ENCODE measurements at places on chromosomes 2 and 18.

GRCh38 chr18:62939926-62940325 lies 224.6 kb downstream of the PHLPP1 start:
- DNase-seq, result no peak

DNA sequence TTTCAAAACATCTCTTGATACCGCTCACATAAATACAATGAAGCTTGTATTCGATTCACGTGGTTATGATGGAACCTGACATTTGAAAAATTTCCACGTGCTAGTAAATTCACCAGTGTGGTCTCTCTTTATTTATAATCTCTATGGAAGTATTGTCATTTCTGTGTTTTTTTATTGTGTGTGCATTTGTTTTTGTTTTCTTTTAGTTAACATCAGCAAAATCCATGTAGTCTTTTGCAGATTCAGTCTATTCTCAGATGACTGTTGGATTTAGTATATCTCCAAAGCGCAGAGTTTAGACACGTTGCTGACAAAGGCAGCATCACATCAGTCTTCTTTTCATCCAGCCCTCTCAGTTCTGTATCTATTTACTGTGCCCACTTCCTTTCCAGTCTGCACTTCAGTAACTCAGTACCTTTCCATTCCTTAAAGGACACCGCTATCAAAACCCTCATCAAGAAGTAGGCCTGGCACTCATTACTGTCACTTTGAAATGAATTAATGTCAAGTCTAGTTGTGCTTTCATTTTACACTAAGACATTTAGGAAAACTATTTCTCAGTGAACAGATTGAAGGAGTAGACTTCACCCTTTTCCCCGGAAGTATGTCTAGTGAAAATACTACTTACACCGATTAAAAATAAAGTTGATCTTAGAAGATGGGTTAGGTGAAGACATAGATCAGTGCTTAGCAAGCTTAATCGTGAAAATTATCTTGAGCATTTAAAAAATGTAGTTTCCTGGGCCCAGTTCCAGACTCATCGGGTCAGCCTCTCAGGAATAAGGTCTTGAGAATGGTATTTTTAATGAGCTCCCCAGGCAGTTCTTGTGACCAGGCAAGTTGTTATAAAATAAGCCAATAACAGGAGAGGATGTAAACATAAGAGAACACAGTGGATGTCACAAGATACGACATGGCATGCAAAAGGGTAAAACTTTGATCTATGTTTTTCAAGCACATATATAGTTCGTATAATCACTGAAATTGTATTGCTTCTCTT lies 506.8 kb upstream of the ZEB2 start:
- DNase-seq, result no peak

DNA sequence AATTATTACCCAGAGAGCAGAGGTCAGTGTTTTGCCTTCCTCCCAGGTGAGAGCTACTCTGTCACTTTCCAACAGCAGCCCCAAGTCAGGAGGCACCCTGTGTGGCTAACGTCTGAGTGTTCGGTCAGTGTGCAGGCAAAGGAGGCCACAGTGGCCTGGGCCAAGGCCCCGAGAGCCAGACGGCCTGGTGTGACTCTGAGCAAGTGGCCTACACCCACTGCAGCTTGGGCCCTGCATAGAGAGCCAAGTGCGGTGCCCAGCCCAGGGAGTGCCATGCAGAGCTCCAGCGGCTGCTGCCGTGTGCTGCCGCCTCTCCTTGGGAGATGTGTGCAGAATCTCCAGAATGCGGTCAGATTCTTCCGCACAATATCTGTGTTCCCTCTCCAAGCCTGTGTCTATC lies 70.4 kb downstream of the GNAL start:
- no peak for DNase-seq

GRCh38 chr18:36633961-36634412 lies 194.8 kb downstream of the TPGS2 start:
- no peak for DNase-seq

GRCh38 chr2:8022908-8023640 lies 658.8 kb upstream of the ID2 start:
- no peak for DNase-seq

GRCh38 chr2:191927991-191928390 lies 81.1 kb upstream of the CAVIN2 start:
- no peak for DNase-seq

- no peak for DNase-seq
Observed at GRCh38 chr2:119760956-119761275, 1.2 kb downstream of the PTPN4 start.

- DNase-seq, result no peak
Observed at GRCh38 chr2:168758970-168759820, 43.2 kb upstream of the NOSTRIN start.

DNA sequence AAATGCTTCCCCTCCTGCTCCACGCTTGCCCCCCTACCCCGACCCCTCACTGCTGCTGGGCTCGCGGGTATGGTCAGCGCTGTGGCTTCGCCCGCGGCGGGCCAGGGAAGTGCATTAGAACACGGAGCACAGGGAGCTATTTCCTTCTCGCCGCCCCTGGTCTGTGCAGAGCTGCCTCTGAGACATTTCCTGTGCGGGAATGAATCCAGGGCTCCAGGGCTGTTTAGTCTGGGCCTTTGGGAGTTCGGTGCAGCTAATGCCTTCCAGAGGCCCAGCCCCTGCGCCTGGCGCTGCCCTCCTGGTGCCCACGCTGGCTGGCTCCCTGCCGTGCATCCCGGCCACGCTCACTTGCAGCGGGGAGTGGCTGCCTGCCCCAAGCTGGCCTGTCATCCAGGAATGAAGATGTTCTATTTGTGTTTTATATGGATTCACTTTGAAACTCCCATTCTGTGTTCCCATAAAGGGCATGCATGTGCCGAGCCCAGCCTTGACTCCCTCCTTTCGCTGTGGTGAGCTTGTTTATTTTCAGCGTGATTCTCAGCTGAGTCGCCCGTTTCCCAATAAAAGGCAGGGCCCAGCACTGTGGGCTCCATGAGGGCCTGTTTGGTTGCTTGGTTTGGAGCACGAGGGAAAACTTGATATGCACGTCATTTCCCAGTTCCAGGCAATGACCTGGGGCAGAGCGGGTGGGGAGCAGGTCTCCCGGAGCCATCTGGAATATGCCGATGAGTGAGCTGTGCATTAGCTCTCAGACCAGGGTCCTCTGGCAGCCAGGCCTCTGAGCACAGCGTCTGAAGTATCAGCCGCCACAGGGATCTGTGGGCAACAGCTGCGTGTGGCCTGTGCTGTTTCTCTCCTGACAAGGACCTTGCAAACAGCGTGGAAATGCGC lies 42.7 kb downstream of the SH3RF3 start:
- DNase-seq, result no peak

DNA sequence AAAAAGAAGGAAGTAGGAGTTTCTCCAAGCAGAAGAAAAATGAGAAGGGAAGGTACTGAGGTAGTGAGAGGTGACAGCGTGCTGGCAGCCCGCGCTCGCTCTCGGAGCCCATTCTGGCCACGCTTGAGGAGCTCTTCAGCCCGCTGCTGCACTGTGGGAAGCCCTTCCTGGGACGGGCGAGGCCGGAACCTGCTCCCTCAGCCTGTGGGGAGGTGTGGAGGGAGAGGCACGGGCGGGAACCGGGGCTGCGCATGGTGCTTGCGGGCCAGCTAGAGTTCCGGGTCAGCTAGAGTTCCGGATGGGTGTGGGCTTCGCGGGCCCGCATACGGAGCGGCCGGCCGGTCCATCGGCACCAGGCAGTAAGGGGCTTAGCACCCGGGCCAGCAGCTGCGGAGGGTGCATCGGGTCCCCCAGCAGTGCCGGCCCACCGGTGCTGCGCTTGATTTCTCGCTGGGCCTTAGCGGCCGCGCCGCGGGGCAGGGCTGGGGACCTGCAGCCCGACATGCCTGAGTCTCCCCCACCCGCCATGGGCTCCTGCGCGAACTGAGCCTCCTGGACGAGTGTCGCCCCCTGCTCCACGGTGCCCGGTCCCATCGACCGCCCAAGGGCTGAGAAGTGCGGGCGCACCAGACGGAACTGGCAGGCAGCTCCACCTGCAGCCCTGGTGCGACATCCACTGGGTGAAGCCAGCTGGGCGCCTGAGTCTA lies 11.1 kb upstream of the CYS1 start:
- DNase-seq, result no peak

DNA sequence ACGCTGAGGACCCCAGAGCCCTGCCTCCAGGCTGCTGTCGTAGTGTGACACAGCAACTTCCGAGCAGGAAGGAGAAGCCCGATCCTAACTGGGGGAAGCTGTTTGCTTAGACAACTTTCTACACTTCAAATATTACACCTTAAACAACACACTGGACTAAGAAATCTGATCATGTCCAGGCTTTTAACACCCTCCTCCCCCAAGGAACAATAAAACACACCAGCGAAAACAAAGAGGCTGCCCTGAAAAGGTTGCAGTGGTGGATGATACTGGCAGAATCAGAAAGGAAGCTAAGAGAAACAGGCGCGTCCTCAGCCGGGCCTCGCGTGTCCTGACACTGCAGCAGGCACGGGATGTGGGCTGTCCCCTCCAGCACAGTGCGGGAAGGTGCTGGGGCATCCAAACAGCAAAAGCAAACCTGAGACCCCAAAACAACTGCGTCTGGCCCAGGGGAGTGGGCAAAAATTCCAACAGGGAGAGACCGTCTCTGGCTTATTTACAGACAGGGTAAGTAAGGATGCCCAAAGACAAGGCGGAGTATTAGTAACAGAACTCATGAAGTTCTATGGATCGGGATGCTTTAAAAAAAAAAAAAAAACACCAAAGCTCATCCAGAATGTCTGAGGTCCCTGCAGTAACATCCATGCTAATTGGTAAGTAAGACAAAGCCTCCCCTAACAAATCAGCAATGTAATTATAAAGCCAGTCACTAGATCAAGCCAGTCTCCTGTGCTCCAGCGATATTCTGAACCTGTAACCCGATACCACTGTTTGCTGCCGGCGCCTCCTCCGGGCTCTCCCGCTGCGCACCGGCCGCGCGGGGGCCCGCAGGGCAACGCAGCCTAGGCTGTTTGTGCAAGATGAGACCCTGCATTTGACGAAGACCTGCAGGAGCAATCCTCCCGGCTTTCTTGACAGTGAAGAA lies 9.0 kb downstream of the SERTAD2 start:
- DNase-seq, result no peak

DNA sequence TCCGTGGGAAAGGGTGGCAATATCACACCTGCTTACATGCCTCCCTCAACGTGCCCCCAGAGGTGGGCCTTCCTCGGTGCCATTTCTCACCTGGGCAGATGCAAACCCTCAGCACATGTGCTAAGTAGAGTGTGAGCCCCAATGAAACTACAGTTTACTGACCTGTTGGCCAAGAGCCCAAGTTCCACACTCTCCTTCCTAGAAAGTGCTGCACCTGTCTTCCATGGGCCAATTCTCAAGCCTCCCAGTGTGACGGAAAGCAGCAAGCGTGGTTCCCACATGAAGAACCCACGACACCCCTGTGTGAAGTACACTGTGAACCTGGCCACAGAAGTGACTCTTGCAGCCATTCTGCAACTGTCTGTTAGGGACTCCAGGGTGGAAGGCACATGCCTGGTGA lies 73.7 kb downstream of the UXS1 start:
- no peak for DNase-seq

DNA sequence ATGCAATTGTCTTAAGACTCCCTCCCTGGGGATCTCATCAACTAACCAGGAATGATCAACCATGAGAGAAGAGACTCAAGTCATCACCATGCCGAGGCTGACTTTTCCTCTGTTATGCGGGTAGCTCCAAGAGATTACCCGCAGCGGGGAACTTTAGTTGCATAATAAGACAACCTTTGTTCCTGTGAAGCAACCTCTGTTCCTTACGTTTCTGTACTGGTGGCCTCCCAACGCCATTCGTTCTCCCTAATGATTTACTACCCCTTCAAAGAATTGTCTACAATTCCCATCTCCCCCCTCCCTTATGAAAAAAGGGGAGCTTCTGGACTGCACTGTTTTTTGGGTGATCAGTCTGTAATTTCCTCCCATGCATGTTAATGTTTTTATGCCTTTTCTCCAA lies 66.1 kb upstream of the LRPPRC start:
- no peak for DNase-seq

GRCh38 chr2:228509021-228509420 lies 327.5 kb upstream of the SPHKAP start:
- no peak for DNase-seq
